Peyer's patch (tissue), 4 donors: ENCODE measurements at places on chromosomes 3 and 15. TPM values are rescaled to one million over a fixed set of nuclear protein-coding genes. Genes with fewer than 3 reads are reported as not detected.

GRCh38 chr3:22372292-22373062 is 621.5 kb upstream of the ZNF385D start:
- DNase-seq = peak; percentile 43

DNA sequence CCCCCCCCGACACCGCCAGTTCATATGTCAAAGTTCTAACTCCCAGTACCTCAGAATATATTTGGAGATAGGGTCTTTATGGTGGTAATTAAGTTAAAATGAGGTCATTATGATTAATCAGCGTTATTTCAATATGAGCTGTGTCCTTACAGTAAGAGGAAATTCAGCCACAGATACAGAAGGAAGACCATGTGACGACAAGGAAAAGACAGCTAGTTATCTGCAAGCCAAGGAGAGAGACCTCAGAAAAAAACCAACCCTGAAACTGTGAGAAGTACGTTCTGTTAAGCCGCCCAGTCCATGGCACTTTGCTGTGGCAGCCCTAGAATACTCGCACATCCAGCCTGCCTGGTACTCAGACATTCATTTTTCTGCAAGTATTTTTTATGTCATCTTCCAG is 62.3 kb upstream of the ARL8B start:
- DNase-seq = no peak

RPUSD2 gene
- 6.2 TPM for total RNA-seq

GRCh38 chr3:58198362-58198761 is 12.4 kb downstream of the DNASE1L3 start:
- DNase-seq = no peak

- no peak for DNase-seq
These were observed 157.2 kb downstream of the TIGIT start for GRCh38 chr3:114451051-114451451.

GRCh38 chr3:98798820-98799219 is 35.7 kb downstream of the ST3GAL6 start:
- no peak for DNase-seq

- no peak for DNase-seq
These were observed 6.6 kb upstream of the ADGRG7 start for GRCh38 chr3:100602506-100603444.

DNA sequence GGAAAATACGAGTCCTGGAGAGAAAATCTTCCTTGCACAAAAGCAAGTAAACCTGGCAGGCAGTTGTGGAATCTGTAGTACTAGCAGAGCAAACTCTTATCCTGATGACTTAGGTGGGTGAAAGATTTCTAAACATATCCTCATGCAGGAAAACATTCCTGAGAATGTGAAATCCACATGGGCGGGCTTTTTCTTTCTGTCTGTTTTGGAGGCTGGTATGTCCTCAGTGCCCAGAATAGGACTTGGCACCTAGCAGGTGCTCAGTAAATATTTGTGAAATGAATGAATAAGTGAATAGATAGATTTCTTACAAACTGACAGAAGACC is 53.3 kb downstream of the FAM174B start:
- no peak for DNase-seq
